ENCODE measurements at places on chromosomes 7 and 10.

GRCh38 chr10:1290071-1290471 is 233.9 kb downstream of the WDR37 start:
- no peak for DNase-seq

GRCh38 chr10:608331-609261 is 80.9 kb downstream of the DIP2C start:
- DNase-seq: no peak

GRCh38 chr7:67364441-67365017 is 367.9 kb downstream of the TYW1 start:
- DNase-seq: no peak

GRCh38 chr10:45375716-45376231 is 1.8 kb downstream of the ALOX5 start:
- no peak for DNase-seq

GRCh38 chr10:113520261-113520660 is 32.6 kb upstream of the HABP2 start:
- no peak for DNase-seq

- peak; percentile 67 for DNase-seq
Observed at GRCh38 chr10:122298598-122299301, 27.7 kb downstream of the BTBD16 start.

- DNase-seq: no peak
Observed at GRCh38 chr10:87058171-87058570, 36.5 kb downstream of the GLUD1 start.
